ENCODE measurements at places on chromosomes 1 and 21.

DNA sequence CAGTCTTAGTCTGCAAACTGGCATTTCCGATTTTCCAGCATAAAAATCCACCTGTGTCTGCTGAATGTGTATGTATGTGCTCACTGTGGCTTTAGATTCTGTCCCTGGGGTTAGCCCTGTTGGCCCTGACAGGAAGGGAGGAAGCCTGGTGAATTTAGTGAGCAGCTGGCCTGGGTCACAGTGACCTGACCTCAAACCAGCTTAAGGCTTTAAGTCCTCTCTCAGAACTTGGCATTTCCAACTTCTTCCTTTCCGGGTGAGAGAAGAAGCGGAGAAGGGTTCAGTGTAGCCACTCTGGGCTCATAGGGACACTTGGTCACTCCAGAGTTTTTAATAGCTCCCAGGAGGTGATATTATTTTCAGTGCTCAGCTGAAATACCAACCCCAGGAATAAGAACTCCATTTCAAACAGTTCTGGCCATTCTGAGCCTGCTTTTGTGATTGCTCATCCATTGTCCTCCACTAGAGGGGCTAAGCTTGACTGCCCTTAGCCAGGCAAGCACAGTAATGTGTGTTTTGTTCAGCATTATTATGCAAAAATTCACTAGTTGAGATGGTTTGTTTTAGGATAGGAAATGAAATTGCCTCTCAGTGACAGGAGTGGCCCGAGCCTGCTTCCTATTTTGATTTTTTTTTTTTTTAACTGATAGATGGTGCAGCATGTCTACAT lies 2.5 kb upstream of the OLFML3 start:
- no peak for DNase-seq

DNA sequence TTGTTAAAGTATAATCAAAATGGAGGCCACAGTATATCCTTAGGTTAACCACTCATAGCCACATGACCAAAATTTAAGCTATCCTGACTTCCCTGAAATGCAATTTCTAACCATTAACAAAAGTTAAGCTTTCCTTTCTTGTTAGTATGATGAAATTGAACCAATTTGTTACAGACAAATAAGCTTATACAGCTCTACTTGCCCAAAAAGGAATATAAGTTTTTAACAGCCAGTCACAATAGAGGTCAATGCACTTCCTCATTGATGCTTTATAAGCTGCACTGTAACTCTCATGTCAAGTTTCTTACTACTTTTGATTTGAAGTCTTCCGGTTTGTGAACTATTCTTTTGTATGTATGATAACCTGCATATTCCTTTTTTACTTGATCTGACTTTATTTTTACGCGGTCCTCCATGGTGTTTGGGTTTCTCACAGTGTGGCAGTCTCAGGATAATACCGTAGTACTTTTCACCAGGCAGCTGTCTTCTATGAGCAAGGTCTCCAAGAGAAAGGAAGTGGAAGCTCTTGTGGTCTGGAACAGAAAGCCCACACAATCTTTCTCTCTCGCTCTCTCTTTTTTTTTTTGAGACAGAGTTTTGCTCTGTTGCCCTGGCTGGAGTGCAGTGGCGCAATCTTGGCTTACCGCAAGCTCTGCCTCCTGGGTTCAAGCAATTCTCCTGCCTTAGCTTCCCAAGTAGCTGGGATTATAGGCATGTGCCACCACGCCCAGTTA lies 331.6 kb downstream of the SRGAP2C start:
- DNase-seq: no peak

- no peak for DNase-seq
These were observed 1.9 kb upstream of the IRF2BP2 start for GRCh38 chr1:234611847-234612351.

DNA sequence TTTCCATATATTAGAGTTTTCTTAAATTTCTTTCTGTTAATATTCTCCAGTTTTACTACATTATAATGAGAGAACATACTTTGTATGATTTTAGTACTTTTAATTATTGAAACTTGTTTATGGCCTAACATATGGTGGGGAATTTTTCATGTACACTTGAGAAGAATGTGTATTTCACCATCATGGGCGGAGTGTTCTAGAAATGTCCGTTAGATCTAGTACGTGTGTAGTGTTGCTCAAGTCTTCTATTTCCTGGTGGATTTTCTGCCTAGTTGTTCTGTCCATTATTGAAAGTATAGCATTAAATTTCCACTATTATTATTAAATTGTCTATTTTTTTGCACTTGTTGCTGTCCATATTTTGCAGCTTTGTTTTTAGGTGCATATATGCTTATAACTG lies 64.0 kb upstream of the RGS21 start:
- no peak for DNase-seq

GRCh38 chr1:41613689-41614574 lies 129.4 kb upstream of the EDN2 start:
- DNase-seq: no peak

DNA sequence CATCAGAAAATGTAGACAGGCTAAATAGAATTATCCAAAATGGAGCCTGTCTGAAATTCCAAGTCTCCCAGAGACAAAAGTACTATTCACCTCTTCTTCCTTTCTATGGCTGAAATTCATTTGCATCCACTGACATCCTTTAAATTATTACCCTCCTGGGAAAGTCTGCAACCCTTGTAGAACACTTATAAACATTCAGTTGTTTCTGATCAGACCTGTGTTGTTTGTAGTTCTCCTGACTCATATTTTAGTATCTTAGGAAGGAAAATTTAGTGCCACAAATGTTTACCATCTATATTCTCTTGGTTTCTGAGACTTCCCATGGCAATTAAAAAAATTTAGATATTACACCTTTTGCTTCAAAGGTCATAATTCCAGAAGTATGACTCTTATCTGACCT lies 69.6 kb upstream of the C1orf105 start:
- DNase-seq: no peak

DNA sequence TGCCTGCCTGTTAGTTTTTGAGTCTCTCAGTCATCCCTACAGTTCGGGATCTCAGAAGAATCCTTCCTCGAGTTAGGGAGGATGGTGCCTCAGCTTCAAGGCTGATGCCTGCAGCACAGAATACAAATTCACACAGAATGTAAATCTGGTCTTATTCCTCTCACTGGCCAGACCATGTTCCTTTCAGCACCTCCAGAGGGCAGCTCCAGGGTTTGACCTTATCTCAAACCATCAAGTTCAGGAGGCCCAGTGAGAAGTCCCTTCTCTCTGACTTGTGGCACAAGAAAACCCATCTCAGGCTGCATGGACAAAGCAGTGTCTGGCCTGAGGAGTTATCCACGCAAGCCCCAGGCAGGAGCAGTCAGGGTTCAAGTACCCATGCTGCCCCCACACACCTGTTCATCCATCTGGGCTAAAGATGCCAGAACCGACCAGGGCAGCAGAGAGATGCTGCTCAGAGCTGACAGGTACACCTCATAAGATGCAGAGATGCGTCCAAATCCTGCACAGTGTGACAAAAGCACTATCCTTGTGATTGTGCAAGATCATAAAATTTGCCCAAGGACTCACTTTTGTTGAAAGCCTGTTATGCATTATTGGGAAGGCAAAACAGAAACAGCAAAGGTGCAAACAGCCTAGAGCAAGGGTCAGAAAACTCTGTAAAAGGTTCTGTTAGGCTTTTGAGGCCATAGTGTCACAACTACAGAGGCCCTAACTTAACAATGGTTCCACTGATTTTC lies 49.8 kb downstream of the BCAR3 start:
- DNase-seq: no peak

- DNase-seq: no peak
These were observed 26.3 kb upstream of the TSPAN2 start for GRCh38 chr1:115115521-115116161.

- no peak for DNase-seq
These were observed 40.3 kb downstream of the CFHR5 start for GRCh38 chr1:197017558-197018146.

- no peak for DNase-seq
These were observed 3.3 kb upstream of the GJB3 start for GRCh38 chr1:34777519-34778321.

GRCh38 chr1:176745945-176746344 lies 283.0 kb downstream of the PAPPA2 start:
- DNase-seq: no peak

DNA sequence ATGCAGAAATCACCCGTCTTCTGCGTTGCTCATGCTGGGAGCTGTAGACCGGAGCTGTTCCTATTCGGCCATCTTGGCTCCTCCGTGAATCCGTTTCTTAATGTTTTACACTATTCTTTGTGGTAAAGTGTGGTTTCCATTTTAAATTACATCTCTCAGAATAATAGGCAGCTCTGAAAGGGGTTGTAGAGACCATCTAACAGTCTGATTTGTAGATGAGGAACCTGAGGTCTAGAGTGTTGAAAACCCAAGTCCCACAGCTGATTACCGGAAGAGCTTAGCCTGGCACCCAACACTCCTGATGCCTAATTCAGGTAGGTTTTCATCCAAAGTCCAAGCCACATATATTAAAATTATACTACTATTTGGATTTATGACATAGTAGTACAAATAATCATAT lies 144.0 kb downstream of the LEPR start:
- DNase-seq: no peak

DNA sequence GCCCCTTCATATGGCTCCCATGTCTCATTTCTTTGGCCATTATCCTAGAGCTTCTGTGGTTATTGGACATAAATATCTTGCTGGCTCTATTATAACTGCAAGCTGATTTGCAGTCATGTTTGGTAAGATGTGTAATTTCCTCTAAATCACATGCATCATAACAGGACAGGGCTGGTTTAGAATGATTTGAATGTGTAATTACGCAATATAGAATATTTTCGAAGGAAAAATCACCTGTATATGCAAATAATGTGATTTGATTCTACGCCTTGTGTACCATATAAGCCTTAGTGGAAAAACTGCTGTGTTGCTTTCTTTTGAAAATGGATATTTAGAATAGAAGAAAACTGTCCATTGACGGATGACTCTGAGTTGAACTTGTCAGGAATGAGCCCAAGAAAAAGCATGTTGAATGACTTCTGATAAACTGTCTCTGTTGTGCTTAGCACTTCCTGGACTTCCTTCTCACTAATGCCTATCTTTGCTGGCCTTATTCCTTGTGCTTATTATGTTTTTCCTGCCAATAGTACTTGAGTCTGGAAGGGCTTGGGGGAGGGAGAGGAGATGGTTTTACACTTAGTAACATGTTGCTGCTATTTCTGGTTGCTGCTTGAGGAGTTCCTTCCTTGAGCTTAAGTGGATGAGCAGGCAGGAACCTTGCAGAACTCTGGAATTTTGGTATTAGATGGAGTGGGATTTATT lies 6.5 kb downstream of the CACHD1 start:
- DNase-seq: no peak

DNA sequence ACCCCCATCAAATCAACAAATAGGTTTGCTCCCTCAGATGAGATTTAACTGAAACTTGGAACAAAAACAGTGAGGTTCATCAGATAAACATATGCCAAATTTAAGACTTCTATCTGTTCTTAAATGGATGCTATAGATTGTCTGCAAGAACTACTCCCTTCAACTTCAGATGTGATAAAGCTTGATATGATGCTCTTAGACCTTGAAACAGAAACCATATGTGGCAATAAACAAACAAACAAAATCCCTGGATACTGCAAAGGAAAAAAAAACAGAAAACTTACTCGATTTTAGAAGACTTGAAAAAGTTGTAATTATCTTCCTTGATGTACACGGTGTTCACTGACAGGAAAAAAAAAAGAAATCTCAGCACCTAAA lies 286.1 kb upstream of the USP25 start:
- no peak for DNase-seq

- DNase-seq: no peak
These were observed 64.0 kb downstream of the CTH start for GRCh38 chr1:70475023-70475422.
